Urinary bladder (tissue), 4 donors: ENCODE measurements at places on chromosomes 2 and 18. TPM values are rescaled to one million over a fixed set of nuclear protein-coding genes. Genes with fewer than 3 reads are reported as not detected.

Gene VWA3B
- 0.48 TPM for total RNA-seq

Gene DLGAP1
- 7.5 TPM for total RNA-seq

Gene C2orf74
- 7.2 TPM for total RNA-seq

Gene SERPINB13
- total RNA-seq, result 1.7 TPM

Gene GPR35
- total RNA-seq, result 0.63 TPM

Gene TUBB6
- total RNA-seq, result 441 TPM

Gene CCBE1
- total RNA-seq, result 4.2 TPM

Gene MLPH
- total RNA-seq, result 11.7 TPM

Gene ERFE
- total RNA-seq, result 0.79 TPM

Gene PLB1
- total RNA-seq, result 5.0 TPM

Gene CD207
- not detected for total RNA-seq

Gene ALS2
- total RNA-seq, result 28.2 TPM

Gene ASTL
- 0.85 TPM for total RNA-seq

Gene TEX44
- total RNA-seq, result not detected

Gene KLHL41
- 88.7 TPM for total RNA-seq

Gene MC4R
- total RNA-seq, result 0.16 TPM
